Cardiac fibroblast (primary cell): ENCODE measurements at places on chromosomes 2 and 18.

DNA sequence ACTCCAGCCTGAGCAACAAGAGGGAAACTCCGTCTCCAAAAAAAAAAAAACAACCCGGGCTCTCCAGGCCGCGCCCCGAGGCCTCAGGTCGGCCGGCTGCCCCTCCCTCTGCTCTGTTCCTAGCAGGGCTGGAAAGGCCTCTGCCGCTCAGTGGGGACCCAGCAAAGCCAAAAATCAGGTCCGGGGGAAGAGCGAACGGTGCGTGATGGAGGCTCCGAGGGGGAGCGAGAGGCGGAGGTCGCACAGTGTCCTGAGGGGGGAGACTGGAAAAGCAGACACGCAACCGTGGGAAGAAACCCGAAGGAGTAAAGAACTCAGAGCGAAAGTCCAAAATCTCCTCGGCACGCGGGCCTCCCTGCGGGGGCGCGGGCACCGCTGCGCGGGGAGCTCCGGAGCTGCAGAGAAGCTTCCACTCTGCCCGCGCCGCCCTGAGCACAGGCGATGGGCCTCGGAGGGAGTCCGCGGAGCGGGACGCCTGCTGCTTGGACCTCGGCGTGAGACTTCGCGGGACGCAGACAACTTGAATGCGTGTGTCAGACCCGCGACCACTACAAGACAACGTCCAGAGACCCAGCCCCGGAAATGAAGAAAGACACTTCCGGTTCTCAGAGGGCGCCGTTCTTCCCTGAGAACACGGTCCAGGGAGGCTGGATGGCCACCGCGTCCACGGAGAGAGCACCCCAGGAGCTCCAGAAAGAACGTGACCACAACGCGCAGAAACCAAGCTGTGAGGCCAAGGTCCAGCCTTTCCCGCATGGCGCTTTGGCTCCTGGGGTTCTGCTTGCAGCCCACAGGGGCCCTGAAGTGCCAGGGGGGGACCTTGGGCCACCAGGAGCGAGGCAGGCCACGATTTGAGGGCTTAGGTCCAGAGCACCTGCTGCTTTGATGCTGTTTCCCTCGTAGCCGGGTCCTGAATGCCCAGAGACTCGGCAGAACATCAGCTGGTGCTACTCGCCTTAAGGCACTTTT, 219.8 kb downstream of the DPP10 start:
- DNase-seq: no peak

GRCh38 chr2:102783506-102784183, 21.8 kb downstream of the TMEM182 start:
- DNase-seq: no peak

GRCh38 chr2:235382179-235382578, 111.7 kb upstream of the AGAP1 start:
- no peak for DNase-seq

DNA sequence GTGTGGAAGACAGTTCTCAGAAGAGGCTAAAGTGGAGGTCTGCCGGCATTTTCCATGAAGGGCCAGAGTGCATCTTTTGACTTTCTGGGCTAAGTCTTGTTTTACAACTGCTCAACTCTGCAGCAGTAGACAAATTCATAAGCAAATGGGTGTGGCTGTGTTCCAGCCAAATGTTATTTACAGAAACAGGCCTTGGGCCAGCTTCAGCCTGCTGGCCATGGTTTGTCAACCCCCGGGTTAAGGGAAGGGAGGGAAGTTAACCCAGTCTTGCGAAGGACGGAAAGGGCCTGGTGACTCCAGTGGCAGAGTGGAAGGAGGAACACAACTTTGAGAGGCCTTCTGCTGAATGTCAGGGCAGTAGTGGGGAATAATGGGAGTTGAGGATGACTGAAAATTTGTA, 34.3 kb upstream of the NCKAP5 start:
- peak; percentile 23 for DNase-seq

DNA sequence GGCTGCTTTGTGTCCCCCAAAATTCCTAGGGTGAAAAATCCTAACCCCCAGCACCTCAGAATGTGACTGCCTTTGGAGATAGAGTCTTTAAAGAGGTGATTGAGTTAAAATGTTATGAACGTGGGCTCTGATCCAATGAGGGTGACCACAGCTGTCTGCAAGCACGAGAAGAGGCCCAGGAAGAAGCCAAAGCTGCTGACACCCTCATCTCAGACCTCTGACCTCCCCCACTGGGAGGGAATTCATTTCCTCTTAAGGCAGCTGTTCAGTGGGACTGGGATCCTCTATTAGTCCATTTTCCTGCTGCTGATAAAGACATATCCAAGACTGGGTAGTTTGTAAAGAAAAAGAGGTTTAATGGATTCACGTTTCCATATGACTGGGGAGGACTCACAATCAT, 544.4 kb downstream of the DCDC2C start:
- no peak for DNase-seq

GRCh38 chr2:12120281-12121150, 374.1 kb downstream of the LPIN1 start:
- DNase-seq: peak; percentile 70

- no peak for DNase-seq
Measured at GRCh38 chr2:39947294-39948015, 168.4 kb upstream of the THUMPD2 start.

GRCh38 chr2:77268626-77269025, 253.6 kb downstream of the LRRTM4 start:
- no peak for DNase-seq

- DNase-seq: peak; percentile 90
Measured at GRCh38 chr2:33086400-33087015, 139.8 kb downstream of the LTBP1 start.

DNA sequence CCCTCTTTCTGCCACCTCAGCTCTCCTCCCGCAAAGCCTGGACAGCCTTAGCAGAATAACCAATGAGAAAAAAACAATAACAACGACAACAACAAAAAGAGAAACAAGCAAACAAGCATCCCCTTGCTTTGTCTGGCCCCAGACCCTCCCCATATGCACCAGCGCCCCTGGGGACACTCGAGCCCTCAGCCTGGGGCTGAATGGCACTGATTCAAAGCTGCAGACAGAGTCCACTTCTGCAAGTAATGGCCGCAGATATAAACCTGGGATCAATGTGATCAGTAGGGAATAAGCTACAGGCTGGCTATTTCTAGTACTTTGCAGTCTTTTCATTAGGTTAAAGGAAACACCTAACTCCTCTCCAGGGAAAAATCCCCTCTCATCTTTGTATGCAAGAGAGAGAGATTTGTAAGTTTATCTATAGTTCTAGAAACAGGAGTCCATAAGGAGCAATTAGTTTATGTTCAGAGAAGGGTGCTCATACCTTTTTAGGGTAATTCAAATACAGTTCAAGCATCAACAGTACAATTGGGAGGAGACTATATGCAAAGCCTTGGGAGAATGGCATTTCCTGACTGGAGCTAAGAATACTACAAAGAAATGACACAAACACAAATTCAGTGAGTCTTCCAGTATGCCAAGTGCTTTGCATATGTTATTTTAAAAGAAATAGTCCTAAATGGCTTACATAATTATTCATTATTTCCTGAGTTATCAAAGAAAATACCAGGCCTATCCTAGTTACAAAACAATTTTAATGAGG, 122.3 kb upstream of the DDX18 start:
- no peak for DNase-seq

DNA sequence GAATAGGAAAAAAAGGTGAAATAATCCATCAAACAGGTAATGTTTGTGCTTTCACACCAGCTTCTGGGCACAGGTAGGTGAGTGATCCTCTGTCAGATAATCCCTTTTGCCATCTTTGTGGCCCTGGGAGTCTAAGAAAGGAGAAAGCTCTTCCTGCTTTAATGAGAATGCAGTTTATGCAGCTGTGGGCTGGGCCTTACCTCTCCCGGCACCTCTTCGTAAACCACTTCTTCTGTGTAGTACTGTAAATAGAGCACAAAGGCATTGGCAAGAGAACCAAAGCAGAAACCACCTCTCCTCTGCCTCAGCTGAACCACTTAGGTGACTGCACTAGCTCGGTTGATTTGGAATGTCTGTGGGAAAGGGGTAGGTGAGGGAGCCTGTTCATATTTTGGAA, 4.9 kb downstream of the NEB start:
- no peak for DNase-seq

DNA sequence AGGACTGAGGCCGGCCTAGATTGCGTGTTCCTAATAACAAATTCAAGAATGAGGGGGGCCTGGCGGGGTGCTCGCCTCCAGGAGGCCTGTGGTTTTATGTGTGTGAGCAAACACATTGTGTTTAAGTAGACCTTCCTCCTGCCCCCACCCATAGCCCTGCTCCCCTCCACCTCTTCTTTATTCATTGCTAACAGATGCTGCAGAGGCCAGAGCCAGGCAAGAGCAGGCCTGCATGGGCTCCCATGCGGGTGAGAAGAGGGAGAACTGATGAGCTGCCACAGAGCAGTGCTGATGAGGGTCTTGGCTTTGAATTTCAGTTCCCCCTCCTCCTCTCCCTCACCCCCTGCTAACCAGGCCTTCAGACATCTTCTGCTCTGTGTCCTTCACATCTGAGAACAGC, 154.6 kb downstream of the OSR1 start:
- no peak for DNase-seq

DNA sequence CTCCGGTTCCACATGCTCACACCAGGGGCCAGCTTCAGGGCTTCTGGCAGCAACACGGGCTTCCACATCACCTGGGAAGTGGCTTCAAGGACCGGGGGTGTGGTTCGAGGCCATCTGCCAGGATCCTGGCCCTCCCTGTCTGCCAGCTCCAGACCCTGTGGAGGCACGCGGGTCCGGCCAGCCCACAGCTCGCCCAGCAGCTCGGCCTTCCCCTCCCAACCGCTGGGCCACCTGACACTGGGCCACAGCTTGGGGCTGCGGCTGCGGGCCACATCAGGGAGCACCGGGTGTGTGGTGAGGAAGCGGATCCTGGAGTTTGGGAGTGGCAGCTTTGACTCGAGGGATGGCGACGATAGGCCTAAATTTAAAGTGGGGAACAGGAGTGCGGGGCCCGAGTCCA, 7.0 kb downstream of the C2orf81 start:
- DNase-seq: no peak

- peak; percentile 64 for DNase-seq
Measured at GRCh38 chr18:28045176-28045810, 131.6 kb downstream of the CDH2 start.

GRCh38 chr2:127093648-127094210, 13.2 kb downstream of the BIN1 start:
- no peak for DNase-seq

- no peak for DNase-seq
Measured at GRCh38 chr18:2686349-2686968, 30.9 kb downstream of the SMCHD1 start.

GRCh38 chr2:140117386-140117785, 1337.2 kb upstream of the NXPH2 start:
- no peak for DNase-seq

- no peak for DNase-seq
Measured at GRCh38 chr2:203869223-203870042, 1.9 kb downstream of the CTLA4 start.

GRCh38 chr2:226601881-226602662, 197.5 kb downstream of the IRS1 start:
- DNase-seq: no peak

DNA sequence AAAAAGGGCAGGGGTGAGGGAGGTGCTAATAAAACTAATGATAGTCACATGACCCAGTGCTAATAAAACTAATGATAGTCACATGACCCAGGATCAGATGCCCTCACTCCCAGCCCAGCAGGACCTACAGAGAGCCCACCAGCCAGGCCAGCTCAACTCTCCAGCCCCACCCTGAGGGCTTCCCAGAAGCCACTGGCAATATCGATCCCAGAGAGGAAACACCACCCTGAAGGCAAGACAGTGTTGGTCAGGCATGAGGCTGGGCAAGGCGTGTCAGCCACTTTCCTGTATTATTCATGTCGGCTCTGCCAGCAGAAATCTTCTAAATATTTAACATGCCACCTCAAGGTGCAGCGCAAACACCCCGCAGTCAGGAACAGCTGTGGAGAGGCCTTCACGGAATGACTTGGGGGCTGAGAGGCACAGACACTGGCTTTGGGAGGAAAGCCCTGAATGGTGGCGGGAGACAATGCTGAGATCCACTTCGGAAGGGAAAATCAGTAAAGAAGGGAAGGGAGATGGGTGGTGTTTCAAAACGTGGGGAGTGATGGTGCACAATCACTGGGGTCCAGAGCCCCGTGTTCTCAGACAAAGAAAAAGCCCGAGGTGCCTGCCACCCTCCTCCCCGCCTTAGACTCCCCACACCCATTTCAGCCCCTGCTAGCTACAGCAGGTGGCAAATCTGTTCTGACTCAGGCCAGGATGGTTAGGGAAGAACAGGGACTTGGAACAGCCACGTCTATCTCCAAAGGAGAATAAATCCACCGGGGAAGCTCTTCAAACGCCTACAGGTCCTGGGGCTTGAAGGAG, 1.4 kb downstream of the REEP1 start:
- no peak for DNase-seq

DNA sequence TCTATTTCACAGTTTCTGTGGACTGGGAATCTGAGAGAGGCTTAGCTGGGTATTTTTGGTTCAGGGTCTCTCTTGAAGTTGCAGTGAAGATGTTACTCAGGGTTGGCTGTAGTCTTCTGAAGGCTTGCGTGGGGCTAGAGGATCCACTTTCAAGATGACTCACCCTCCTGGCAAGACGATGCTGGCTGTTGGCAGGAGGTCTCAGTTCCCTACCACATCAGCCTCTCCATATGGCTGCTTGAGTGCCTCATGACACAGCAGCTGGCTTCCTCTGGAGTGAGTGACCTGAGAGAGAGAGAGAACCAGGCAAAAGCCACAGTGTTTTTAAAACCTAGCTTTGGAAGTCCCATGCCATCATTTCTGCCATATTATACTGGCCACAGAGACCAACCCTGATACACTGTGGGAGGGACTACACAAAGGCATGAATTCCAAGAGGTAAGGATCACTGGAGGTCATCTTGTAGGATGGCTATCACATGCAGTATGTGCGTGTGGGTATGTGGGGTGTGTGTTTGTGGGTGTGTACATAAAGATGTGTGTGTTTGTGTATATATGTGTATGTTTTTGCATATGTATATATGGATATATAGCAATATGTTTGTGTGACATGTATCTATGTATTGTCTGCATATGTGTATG, 25.1 kb downstream of the DNPEP start:
- DNase-seq: peak; percentile 95

GRCh38 chr2:32242331-32242730, 22.4 kb downstream of the NLRC4 start:
- no peak for DNase-seq

- DNase-seq: no peak
Measured at GRCh38 chr2:150424406-150424805, 63.1 kb downstream of the RND3 start.

- DNase-seq: peak; percentile 48
Measured at GRCh38 chr2:105789745-105790460, 45.2 kb downstream of the NCK2 start.

- DNase-seq: no peak
Measured at GRCh38 chr2:217177720-217178119, 317.9 kb upstream of the TNP1 start.

GRCh38 chr2:215966274-215966673, 47.1 kb downstream of the MREG start:
- no peak for DNase-seq

- DNase-seq: no peak
Measured at GRCh38 chr2:161119483-161119882, 40.7 kb upstream of the TANK start.
